H7 (cell line): ENCODE measurements at places on chromosomes 1 and 21. TPM values are rescaled to one million over a fixed set of nuclear protein-coding genes. Genes with fewer than 3 reads are reported as not detected.

The MEX3A gene
- total RNA-seq: 52.7 and 65.2 TPM in 2 replicates

The IGSF8 gene
- total RNA-seq: 89.5 and 92.6 TPM in 2 replicates

The ALPL gene
- total RNA-seq: 181 and 187 TPM in 2 replicates

The CFHR4 gene
- total RNA-seq: 0.30 TPM in 1 of 2 replicates, not detected in the other

The SLC6A9 gene
- total RNA-seq: 6.4 and 8.2 TPM in 2 replicates

- no peak for DNase-seq
Measured at GRCh38 chr1:244077473-244078220, 26.6 kb downstream of the ZBTB18 start.

GRCh38 chr1:101310506-101310905, 73.7 kb downstream of the S1PR1 start:
- no peak for DNase-seq

GRCh38 chr1:201167041-201167991, 13.0 kb upstream of the TMEM9 start:
- no peak for DNase-seq

DNA sequence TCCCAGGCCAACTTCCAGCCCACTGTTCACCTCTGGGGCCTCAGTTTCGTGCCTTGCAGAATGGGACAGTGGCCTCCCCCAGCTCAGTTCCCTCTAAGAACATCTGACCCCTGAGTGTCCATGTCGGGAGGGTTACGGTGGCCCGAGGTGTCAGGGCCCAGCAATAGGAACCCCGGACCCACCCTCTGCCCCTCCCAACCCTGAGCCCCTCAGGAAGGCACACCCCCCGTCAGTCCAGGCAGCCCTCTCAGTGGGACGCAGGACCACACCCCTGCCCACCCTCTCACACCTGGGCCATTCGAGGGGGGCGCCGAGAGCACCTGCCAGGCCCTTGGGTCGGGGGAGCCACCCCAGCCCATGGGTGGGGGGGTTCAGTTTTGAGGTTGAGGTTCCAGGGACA, 447 bp downstream of the TTC34 start:
- no peak for DNase-seq

DNA sequence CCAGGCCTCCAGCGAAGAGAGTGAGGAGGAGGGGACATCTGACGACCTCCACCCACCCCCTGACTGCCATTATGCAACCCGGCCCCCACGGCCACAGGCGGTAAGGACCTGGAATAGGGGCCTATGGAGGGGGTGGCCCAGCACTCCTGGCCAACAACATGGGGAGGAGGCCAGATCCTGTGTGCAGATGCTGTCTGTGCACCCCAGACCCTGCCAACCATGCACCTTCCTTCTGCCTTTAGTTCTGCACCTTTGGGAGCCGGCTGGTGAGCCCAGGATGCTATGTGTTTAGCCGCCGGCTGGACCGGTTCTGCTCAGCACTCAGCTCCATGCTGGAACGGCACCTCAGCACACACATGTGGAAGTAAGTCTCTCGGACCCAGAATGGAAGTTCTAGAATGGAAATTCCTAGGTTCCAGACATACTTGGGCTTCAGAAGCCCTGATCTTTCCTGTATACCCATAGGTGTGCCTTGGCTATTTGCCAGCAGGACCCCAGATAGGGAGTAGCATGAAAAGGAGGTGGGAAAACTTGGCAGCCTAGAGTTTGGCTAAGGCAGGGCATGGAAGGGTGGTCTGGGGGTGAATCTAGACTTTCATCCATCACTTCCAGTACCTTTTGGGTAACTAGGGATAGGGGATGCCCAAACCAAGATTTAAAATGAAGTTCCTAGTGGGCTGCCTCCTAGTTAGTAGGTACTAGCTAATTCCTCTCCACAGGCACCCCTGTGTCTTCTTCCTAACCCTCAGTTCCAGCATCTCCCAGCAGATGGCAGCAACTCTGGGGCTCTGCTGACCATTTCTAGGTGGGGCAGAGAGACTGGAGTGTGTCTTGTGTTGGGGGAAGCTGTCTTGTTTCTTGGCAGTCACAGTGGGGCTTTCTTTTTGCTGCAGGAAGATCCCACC, 3.6 kb upstream of the CYB561D1 start:
- peak; percentile 89 for DNase-seq

DNA sequence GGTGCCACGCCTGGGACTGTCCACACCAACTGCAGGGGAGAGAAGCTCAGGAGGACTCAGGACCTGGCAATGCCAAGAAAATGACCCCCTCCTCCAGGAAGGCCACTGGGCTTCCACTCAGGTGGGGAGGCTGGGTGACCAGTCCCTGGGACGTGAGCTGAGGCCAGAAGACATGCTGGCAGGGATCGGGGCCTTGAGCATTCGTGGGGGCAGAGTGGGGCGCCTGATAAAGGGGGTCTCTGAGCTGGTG, 15.3 kb upstream of the COL6A2 start:
- no peak for DNase-seq

DNA sequence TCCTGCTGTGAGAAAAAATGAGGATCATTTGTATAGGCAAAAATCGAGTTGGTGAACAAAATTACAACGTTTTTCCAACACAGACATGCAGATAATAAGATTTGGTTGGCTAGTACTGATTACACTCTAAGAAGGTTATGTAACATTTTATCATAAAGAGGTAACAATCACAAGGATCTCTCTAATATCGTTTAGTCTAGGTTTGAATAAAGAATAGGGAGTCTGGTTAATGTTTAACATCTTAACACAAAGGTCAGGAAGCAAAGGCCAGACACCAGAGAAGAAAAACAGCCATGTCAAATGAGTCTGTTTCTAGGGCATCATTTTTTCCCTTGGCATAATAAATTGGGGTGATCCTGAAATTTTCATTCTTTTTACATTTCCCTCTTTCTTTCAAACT, 207.4 kb upstream of the CHRM3 start:
- DNase-seq: no peak

DNA sequence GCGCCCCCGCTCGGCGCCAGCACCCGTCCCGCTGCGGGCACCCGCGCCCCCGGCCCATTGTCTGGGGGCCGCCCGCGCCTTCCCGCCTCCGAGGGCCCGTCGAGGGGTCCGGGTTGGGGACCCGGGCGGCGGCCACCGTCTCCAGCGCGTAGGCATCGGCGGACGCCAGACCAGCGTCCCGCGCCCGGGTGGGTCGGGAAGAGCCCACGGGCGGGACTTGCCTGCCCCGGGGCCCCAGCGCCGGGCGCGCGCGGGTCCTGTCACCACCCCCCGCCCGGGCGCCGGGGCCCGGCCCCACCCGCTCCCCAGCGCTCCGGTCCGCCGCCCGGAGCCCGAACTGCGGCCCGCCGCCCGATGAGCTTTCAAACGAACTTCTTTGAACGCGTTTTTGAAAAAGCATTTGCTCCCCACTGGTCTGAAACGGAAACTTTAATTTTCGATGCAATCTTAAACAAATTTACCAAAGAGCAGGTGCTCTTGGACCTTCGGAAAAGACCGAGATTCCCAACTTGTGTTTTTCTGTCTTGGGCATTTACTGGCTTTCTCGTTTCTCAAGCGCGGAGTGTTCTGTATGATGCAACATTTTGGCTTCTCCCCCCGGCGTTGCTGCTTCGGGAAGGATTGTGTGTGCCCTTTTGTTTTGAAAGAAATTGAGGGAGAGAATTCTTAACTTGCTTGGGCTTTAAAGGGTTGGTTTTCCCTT, 615 bp downstream of the CLIC4 start:
- peak; percentile 73 for DNase-seq

DNA sequence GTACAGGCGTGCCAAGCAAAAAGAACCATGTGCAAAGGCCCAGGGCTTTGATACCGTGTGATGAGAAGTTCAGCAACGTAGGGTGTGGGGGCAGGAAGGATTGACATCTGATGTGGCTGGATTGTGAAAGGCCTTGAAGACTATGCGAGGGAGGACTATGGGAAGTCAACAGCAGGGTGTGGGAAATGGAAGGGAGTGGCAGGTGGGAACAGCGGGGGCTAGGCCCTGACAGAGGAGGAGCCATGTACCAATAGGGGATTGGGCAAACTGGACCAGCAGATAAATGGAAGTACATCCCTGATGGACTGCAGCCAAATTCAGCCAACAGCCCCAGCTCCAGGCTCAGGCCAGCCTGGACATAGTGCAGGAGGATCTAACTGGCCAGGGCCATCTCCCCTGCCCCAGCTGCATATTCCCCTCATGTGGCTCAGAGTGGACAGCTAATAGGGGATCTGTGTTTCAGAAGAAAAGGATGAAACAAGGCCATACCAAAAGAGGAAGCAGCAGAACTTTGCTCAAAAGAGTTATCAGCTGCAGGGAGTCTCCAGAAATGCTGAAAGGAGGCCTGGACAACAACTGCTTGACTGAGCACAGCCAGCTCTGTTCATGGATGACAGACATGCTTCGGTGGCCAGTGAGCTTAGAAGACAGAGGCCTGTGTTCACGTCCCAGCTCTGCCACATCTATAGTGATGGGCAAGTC, 140.2 kb upstream of the SGIP1 start:
- DNase-seq: no peak

GRCh38 chr1:87905651-87906050, 577.0 kb downstream of the LMO4 start:
- no peak for DNase-seq

- DNase-seq: no peak
Measured at GRCh38 chr21:35390013-35390776, 341.1 kb upstream of the RUNX1 start.

- DNase-seq: no peak
Measured at GRCh38 chr1:32195972-32196823, 4.2 kb upstream of the CCDC28B start.

DNA sequence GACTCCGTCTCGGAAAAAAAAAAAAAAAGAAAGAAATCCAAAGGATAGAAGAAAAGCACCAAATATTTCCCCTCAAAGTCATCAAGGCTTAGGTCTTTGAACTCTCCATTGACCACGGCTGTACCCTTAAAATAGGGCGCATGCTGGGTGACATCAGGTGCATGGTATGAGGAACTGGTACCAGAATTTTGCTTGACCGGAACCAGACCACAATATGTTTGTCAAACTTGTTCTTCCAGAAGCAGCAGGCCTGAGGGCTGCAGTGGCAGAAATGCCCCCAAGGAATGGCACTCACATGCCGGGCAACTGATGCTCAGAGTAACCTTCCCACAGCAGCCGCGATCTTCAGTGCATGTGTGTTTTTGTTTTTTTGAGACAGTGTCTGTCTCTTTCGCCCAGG, 21.0 kb downstream of the RCC1 start:
- DNase-seq: no peak

- no peak for DNase-seq
Measured at GRCh38 chr21:39713905-39714304, 31.1 kb upstream of the IGSF5 start.

DNA sequence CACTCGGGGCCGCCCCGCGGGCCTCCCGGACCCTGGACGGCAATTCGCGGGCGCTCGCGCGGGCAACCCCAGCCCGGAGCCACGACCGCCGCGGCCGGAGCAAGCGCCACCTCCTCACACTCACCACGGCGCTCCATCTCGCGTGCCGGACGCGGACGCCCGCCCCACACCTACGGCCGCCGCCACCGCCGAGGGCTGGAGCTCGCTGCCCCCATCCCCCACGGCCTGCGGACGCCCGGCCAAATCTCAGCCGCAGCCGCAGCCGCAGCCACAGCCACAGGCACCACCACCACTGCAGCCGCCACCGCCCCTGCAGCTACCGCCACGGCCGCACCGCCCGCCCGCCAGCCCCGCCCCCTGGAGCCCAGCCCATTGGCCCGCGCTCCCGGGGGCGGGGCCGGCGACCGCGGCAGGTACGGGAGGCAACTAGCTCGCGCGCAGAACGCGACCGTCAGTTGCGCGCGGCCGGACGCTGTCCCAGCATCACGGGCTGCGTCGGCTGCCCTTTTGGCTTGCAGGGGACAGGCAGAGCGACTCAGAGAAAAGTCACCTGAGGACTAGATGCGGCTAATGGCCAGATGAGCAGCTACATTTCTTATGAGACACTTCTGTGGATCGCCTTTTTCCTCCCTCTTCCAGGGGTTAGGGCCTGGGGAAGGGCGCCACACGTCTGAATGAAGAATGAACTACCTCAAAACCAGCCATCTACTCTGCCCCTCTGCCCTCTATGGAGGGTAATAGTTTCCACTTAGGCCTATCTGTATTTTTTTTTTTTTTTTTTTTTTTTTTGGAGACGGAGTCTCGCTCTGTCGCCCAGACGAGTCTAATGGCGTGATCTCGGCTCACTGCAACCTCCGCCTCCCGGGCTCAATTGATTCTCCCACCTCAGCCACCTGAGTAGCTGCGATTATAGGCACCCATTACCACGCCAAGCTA, at the start of gene ARHGAP29:
Gene ARHGAP29 (minus strand): TSS at position 294 of the 936 bp plus-strand sequence. CDS start 5,973 bp downstream, outside the sequence.
- peak; percentile 96 for DNase-seq

- peak; percentile 46 for DNase-seq
Measured at GRCh38 chr1:115771847-115772457, 3.4 kb upstream of the CASQ2 start.

- no peak for DNase-seq
Measured at GRCh38 chr21:32733356-32733755, 5.5 kb upstream of the SYNJ1 start.

DNA sequence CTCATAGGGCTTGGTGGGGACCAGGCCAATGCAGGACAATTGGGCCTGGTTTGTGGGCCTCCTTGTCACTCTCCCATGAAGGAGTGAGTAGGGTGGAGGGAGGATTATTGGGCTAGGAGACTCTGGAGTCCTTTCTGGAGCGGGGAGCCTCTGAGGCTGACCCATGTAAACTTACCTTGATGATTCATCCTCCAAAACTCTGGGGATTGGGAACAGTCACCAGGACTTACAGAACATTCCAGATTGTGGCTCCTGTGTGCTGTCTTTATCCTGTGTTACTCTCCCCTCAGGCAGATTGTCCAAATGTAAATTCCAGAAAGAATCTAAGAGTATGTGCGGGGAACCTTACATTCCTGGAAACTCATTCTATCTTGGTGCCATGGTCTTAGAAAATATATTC, 197.6 kb downstream of the CAMTA1 start:
- no peak for DNase-seq

DNA sequence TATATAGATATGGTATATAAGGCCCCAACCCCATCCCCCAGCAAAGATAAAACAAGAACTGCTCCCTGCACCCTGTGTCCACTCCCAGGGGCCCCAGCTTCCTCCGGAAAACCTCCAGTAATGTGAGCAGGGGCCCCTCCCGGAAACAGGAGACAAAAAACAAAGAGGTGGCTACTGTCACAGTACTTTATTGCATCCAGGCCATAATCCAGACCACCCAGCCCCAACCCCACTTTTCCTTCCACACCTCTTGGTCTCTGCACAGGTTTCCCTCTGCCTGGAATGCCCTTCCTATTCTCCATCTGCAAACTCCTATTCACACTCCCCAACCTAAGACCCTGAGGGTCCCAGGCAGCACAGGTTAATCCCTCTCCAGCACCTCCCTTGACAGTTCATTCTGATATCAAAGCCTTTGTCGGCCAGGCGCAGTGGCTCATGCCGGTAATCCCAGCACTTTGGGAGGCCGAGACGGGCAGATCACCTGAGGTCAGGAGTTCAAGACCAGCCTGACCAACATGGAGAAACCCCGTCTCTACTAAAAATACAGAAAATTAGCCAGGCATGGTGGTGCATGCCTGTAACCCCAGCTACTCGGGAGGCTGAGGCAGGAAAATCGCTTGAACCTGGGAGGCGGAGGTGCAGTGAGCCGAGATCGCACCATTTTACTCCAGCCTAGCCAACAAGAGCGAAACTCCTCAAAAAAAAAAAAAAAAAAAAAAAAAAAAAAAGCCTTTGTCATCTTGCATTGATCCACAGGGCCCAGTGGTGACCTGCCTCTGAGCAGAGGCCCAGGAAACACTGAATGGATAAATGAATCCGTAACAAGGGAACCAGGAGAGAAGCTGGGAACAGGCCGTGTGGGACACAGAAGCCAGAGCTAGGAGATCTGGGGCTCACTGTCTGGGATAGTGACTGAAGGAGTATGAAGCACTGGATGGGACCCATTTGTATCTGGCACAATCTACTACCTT, 2.3 kb upstream of the AUNIP start:
- no peak for DNase-seq

- DNase-seq: peak; percentile 66
Measured at GRCh38 chr1:32239337-32239736, 7.7 kb upstream of the FAM167B start.
